ENCODE measurements at places on chromosomes 6 and 20. TPM values are rescaled to one million over a fixed set of nuclear protein-coding genes. Genes with fewer than 3 reads are reported as not detected.

DNA sequence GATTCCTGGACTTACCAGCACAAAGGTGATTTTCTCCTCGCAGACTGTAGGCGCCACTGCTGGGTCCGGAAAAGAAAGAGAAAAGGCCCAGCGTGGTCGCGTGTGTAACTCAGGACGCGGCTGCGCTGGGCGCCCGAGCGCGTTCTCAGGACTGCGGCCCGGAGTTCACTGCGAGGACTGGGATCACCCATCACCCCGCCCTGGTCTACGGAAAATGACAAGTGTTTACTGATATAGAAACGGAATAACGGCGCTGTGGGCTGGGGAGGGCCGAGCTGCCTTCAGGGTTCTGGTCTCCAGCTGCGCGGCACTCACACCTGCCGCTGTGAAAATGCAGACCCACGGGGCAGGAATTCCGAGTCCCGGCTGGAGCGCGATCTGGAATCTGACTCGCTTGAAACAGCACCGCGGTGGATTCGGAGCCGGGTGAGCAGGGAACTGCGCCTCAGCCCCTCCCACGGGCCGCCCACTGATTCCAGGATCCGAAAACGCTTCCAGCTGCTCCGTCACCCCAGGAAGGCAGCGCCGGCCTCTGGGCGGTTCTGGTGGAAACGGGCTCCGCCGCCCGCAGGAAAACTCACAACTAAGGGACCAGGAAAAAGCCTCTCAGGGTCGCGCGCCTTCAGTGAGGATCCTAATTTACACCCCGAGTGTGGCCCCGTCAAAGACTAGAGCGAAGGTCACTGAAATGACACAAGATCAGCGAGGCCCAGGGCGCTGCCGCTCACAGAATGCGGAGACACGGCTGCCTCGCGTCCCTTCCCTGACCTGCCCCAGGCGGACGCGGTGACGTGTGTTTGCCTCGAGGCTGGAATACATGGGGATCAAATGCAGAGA lies 34.5 kb downstream of the HLA-A start:
- peaks cover 36% of the 10 kb centered on the region for H3K27me3 ChIP-seq
- DNase-seq, result peak; percentile 49
- H3K27ac ChIP-seq, result no peak overlapping the region
- peak overlapping the region; percentile 62 for H3K4me3 ChIP-seq
- peaks cover 4% of the 10 kb centered on the region for H3K4me1 ChIP-seq

- H3K4me1 ChIP-seq, result peaks cover 31% of the 10 kb centered on the region
- peak; percentile 92 for DNase-seq
- no peaks in the 10 kb centered on the region for H3K36me3 ChIP-seq
- no peak overlapping the region for H3K4me3 ChIP-seq
Observed at GRCh38 chr6:35089935-35090505, 51.1 kb downstream of the TCP11 start.

DNA sequence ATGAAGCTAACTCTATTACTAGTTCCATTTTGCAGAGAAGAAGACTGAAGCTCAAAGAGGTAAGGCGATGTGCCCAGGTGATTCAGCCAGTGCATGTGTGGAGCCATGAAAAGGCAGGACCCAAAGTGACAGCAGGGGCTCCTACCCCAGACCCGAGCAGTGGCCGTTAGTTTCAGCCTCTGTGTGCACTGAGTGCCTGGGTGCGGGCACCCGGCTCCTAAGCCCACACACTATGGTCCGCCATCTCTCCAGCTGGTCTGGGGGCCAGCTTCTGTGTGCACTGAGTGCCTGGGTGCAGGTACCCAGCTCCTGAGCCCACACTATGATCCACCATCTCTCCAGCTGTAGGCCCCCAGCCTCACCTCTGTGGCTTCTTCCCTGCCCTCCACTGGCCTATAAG lies 123.5 kb upstream of the CST7 start:
- no peak overlapping the region for H3K4me3 ChIP-seq
- H3K36me3 ChIP-seq, result no peaks in the 10 kb centered on the region
- H3K27ac ChIP-seq, result no peak overlapping the region
- DNase-seq, result no peak

VSX1 gene
- total RNA-seq, result not detected

KCNK17 gene
- not detected for total RNA-seq

DNA sequence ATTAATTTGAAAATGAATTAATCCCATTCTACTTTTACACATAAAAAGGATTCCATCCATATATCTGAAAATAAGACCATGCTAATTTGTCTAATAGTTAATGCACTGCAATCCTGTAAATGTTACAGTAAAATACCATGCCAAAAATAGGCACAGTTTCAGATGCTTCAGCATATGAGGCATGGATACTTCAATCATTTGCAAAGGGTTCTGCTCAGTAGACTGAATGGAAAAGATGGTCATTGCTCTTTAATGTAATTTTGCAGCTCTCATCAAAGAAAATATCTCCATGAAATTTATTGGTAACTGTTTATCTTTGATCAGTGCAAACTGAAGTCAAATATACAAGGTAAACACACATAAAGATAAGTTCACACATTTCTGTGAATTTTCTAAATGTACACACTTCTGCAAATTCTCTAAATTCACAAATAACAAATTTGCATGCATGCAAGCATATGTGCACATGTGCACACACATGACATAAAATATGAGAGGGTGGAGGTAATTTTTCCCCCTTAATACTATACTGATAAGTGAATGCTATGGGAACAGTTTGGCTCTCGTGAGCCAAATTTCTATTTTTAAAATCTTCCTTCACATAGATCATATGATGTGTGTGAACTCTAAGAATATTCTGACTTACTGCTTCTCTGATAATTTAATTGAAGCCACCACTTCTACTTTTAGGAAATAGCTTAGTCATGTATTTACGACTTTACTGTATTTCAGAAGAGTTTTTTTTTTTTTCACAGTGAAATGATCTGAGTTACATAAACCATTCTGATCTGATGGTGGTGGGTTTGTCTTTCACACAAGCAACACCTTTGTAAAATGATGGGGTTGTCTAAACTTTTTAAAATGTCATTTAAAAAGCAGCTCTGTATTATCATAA lies 996.8 kb upstream of the CITED2 start:
- no peaks in the 10 kb centered on the region for H3K4me1 ChIP-seq
- no peak for DNase-seq
- no peaks in the 10 kb centered on the region for H3K36me3 ChIP-seq
- no peak overlapping the region for H3K27ac ChIP-seq
- H3K27me3 ChIP-seq, result no peaks in the 10 kb centered on the region

Data from astrocyte (in vitro differentiated cells and primary cell).